Neural crest cell (in vitro differentiated cells): ENCODE measurements at places on chromosomes 1 and 21.

DNA sequence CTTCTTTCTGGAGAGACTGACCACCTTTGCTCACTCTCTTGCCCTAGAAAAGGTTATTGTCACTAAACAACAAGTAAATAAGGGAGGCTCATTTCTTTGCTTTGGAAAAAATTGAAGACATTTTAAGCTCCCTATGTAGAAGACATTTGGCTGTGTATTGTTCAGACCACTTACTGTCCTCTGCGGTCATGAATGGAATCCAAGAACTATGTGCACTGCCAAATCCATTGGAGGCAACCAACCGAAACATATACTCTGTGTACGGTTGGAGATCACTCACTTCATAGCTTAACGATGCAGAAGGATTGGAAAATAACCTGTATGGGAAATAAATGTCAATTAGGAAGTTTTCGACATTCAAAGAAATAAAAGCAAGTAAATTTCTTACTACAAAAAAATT is 332.8 kb downstream of the KCTD3 start:
- DNase-seq, result no peak

DNA sequence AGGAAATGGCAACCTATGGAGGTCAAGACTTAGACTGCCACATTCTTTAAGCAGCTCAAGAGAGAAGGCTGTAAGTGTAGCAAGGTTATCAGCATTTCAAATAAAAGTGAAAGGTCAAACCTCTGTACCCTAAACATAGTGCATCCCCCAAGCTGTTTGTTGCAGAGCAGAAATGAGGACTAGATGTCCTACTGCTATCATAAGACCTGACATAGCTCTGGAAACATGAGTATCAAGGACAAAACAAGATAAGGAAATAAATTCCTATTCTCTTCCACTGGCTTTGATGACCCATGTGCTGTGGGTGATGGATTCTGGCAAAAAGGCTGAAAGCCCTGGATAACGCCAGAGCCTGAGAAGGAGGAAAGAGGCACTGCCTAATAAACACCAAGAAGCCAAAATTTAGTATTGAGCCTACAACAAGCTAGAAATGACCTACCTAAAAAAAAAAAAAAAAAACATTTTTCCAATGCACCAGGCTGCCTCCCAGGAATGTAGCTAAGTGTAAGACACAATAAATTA is 35.9 kb downstream of the URB1 start:
- no peak for DNase-seq

DNA sequence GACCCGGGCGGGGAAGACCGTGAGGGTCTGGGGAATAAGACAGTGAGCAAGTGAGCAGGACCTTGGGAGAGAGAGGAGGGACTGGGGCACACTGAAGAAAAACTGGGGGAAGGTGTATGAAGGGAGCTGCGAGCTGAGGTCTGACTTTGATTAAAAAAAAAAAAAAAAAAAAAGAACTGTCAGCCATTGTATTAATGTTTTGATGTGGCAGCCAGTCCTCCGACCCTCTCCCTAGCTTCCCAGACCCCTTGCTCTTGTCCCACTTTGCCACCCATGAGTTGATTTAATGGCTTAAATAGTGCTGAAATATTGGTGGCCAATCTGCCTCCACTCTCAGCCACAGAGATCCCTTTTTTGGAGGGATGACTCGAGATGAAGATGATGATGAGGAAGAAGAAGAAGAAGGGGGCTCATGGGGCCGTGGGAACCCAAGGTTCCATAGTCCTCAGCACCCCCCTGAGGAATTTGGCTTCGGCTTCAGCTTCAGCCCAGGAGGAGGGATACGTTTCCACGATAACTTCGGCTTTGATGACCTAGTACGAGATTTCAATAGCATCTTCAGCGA is 652 bp downstream of the HAX1 start:
- DNase-seq, result no peak

DNA sequence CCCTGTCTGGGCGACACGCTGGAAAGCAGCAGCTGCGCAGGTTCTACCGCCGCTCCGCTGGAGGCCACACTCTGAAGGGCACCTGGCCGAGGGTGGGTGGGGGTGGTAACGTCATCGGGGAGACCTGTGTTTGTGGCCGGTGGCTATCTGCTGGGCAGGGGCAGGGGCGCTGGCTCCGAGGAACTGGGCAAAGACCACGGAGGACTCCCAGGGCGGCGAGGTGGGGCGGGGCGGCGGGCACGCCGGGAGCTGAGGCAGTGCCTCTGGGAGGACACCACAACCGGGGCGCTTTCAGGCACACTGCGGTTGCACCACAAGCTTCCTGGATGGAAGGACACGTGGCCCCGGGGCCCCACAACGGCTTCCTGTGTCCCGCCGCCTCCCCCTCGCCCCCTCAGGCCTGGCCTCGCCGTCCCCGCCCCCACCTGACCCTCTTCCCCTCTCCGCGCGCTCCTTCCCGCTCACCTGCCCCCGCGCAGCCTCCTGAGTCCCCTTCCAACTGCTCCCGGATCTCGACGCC is 3.3 kb upstream of the DENND2D start:
- no peak for DNase-seq

DNA sequence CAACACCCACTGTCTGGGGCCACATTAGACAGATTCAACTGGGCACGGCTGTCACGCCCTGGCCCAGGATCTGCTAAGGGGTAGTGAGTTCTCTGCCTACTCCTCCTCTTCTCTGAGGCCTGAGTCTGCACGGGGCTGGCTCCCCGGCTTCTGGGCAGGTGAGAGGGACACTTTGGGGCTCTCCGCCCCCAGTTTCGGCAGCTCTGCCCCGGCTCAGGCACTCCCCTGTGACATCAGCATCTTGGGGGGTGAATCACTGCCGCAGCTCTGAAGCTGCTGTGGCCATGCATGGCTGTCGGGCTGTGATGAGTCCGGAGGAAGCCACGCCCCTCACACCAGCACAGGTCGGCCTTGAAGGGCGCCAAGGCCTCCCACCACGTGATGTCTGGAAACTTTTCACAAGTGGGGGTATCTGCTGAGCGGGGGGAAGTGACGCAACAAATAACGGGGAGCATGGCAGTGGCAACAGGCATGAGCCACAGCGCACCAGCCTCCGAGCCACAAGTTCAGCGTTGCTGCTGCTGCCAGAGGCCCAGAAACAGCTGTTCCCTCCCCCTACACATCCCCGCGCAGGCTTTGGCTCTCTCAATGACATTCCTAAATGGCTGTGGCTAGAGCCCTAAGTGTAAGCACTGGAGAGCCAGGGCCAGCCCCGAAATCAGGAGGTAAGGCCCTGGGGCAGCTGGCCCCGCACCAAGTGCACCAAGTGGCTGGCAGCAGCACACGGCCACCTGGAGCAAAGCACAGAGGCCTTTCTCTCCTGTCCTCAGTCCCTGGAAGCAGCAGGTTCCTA is 26.3 kb downstream of the ZBTB17 start:
- DNase-seq, result no peak

GRCh38 chr1:180626711-180627110 is 5.1 kb upstream of the XPR1 start:
- DNase-seq, result no peak

DNA sequence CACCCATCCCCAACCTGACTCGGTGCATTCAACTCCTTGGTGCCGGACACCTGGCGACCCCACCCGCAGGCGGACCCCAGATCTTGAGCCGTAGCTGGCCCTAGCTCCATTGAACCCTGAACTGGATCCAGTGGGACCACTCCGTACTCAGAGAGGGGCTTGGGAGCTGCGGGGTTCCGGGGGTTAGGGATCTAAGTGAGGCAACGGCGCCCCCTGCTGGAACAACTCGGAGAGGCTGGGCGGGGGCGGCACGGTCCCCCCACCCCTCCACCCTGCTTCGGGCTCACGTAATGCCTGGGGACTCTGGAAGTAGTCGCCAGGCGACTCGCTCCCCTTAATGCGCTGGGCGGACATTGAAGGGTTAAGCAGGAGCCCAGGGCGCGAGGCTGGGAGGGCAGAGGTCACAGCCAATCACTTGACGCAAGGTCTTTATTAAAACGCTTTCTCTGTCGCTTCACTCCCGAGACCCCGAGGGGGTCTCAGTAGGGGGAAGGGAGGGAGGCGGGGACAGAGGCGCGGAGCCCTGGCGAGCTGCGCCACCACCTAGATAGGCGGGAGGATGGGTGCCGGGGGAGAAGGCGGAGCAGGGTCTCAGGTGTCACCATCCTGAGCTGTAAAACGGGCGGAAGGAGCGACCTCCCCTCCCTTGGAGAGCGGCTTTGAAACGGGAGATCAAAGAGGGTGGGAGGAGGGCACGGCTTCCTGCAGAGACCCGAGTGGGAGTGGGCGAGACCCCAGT is 704 bp upstream of the CRABP2 start:
- DNase-seq, result peak; percentile 96

DNA sequence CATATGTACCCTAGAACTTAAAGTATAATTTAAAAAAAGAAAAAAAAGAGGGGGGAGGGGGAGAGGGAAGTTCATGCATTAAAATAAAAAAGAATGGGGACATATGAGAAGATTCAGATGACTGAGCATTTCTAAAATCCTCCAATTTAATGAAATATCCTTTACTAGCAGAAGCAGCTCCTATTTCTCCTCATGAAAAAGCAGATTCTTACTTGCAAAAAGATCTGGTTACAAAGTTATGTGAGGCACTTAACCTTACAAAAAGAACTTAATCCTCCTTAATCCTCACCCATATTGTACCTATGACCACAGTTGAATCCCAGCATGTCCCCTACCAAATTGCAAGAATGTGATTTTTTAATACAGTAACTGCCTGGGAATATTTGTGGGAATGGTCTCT is 298.5 kb downstream of the SRGAP2C start:
- DNase-seq, result no peak

DNA sequence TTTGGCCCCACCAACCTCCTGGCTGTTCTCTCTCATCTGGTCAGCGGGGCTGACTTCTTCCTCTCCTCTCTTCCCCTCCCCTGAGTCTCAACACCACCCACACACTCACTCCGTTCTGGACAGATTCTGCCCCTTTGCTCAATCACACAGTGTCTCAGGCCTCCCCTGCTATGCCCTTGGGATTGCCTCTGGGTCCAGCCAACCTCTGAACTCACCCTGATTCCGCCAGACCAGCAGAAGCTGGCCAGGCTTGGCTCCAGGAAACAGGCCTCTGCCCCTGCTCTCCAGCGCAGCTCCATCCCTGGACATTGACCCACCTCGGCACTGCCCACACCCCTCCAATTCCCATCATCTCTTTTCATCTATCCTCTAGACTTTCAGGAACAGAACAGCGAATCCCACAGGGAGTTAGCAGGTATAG is 22.1 kb downstream of the AHDC1 start:
- no peak for DNase-seq

- no peak for DNase-seq
These were observed 40.8 kb upstream of the MPZL1 start for GRCh38 chr1:167681024-167681423.

GRCh38 chr1:213921311-213921710 is 66.5 kb upstream of the PROX1 start:
- DNase-seq, result no peak

DNA sequence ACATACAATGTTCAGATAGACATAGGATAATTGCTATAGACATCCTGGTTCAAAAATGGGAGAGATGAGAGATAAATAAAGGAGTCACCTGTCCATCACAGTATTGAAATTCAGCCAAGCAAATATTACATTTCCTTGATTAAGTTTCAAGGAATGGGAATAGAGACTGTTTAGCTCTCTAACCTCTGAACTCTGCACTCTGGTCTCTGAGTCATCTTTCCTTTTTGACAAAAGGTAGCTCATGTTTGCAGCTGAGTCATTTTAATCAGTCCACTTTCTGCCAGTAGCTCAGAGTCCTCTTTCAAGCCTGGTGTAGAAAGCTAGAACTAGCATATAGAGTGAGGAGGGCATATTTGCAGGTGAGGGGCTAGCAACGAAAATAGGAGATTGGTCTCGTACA is 51.4 kb upstream of the GJA8 start:
- DNase-seq, result no peak

GRCh38 chr1:26391450-26391849 is 18.9 kb upstream of the ZNF683 start:
- peak; percentile 23 for DNase-seq

- DNase-seq, result no peak
These were observed 20.6 kb downstream of the PTGFR start for GRCh38 chr1:78511334-78511733.

GRCh38 chr1:116310180-116310579 is 62.9 kb upstream of the ATP1A1 start:
- no peak for DNase-seq

GRCh38 chr1:157585984-157586383 is 11.9 kb downstream of the FCRL4 start:
- DNase-seq, result no peak

- no peak for DNase-seq
These were observed 302.6 kb downstream of the PAPPA2 start for GRCh38 chr1:176765608-176766007.

DNA sequence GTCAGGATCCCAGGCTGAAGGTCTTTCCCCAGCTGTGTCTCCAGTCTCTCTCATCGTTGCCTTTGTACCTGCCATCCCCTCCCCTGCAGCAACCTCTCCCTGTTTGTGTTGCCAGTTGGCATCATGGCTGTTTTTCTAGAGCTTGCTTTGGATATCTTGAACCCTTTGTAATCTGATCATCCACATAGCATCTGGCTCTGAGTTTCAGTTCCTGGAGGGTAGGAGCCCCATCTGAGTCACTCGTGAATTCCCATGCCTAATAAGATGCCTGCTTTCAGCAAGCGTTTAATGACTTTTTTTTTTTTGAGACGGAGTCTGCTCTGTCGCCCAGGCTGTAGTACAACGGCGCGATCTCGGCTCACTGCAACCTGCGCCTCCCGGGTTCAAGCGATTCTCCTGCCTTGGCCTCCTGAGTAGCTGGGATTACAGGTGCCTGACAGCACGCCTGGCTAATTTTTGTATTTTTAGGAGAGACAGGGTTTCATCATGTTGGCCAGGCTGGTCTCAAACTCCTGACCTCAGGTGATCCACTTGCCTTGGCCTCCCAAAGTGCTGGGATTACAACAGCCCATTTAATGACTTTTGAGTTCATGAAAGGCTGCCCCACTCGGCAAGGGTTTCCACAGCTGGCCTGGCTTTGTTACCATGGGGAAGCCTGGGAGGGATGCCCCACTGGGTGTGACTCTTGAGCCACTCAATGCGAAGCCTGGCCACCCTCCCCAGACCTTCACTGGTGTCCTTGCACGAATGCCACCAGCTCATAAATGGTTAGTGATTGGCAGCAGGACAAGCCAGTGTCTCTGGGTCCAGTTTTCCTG is 11.9 kb downstream of the ALPL start:
- no peak for DNase-seq

GRCh38 chr21:36127250-36127904 is 7.5 kb upstream of the CBR3 start:
- no peak for DNase-seq

GRCh38 chr1:12436345-12436658 is 181.7 kb downstream of the DHRS3 start:
- no peak for DNase-seq

GRCh38 chr1:155051777-155052398 is 772 bp downstream of the ADAM15 start:
- DNase-seq, result no peak
